ENCODE measurements at places on chromosomes 7 and 10. TPM values are rescaled to one million over a fixed set of nuclear protein-coding genes. Genes with fewer than 3 reads are reported as not detected.

GRCh38 chr10:116241642-116242410, 31.2 kb downstream of the GFRA1 start:
- no peak for DNase-seq

DNA sequence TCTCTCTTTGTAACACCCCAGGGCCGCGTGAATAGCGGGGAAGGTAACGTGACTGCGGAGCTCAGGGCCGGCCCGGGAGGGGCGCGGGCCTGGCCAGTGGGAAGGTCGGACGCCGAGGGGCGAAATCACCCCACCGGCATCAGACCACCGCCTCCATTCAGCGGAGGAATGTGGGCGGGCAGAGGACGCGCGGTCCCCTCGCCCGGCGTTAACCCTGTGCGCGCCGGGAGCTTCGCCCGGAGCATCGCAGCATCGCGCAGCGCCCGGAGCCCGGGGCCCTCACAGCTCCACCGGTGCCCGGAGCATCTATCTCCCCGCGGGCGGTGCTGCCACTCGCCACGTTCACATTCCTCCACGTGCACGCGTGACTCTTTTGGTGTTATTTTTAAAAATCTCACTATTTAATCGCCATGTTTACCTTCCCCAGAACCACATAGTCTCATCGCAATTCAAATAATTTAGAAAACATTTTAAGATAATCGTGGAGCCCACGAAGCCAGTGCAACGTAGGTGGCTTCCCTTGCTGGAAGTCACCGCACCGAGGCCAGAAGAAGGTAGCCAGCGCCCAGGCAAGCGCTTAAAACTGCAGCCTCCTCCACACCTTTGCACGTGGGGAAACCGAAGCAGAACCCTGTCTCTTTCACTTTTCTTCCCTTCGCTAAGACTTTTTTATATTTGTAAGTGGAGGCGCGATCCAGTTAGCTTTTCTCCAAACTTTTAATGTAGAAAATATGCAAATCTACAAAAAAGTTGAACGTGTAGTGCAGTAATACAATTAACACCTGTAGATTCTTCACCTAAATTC, 21.8 kb downstream of the FGFBP3 start:
- no peak for DNase-seq

DNA sequence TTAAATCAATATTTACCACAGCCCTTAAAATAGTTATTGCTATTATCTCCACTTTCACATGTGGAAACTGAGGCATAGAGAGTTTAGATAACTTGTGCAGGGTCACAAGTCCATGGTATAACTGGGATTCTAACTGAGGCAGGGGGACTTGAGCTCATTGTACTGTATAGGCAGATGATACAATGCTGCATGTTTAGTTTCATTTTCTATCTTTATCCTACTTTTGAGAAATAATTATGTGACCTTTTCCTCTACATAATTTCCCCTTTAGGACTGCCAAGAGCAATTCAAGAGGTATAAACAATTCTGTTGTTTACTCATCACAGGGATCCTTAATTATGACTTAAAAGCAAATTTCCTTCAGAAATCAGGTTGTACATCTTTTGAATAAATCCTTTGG, 193.1 kb downstream of the SUGCT start:
- DNase-seq, result no peak

- no peak for DNase-seq
Observed at GRCh38 chr7:4875391-4875790, 8.1 kb downstream of the RADIL start.

PSMC2 gene
- 103 TPM for total RNA-seq

All from omental fat pad (tissue), 4 donors.